ENCODE measurements at places on chromosomes 2 and 18.

- H3K4me1 ChIP-seq = no peaks in the 10 kb centered on the region
- H3K36me3 ChIP-seq = no peaks in the 10 kb centered on the region
- H3K27me3 ChIP-seq = no peaks in the 10 kb centered on the region
- no peak overlapping the region for H3K27ac ChIP-seq
- no peak for DNase-seq
- H3K4me3 ChIP-seq = no peak overlapping the region
These were observed 82.3 kb downstream of the TMEM185B start for GRCh38 chr2:120140866-120141265.

- no peak overlapping the region for H3K4me3 ChIP-seq
- H3K27ac ChIP-seq = peak overlapping the region; percentile 27
- H3K36me3 ChIP-seq = no peaks in the 10 kb centered on the region
- no peaks in the 10 kb centered on the region for H3K4me1 ChIP-seq
- H3K27me3 ChIP-seq = no peaks in the 10 kb centered on the region
- DNase-seq = no peak
These were observed 18.7 kb upstream of the LYPD6B start for GRCh38 chr2:149019768-149020167.

DNA sequence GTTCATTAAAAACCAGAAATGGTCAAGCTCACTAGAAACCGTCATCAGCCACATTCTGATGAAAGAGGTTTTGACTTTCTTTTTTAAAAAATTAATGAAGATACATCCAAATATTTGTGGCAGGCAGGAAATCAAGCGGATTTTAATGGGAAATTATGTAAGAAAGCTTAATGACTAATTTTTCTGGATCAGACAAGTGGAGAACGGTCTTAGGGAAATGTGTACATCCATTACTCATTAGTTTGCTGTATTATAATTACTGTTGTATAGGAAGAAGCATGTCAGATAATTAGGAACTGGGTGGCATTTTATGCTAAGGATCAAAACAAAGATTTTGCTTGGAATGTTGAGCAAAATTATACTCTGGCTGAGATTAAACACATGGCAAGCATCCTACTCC, 39.4 kb downstream of the AGAP1 start:
- no peaks in the 10 kb centered on the region for H3K36me3 ChIP-seq
- no peak for DNase-seq
- H3K27ac ChIP-seq = no peak overlapping the region
- no peak overlapping the region for H3K4me3 ChIP-seq

GRCh38 chr2:128305555-128306080, 13.1 kb downstream of the HS6ST1 start:
- peak overlapping the region; percentile 88 for H3K27ac ChIP-seq
- H3K4me1 ChIP-seq = peaks cover 47% of the 10 kb centered on the region
- H3K27me3 ChIP-seq = no peaks in the 10 kb centered on the region
- no peak for DNase-seq

DNA sequence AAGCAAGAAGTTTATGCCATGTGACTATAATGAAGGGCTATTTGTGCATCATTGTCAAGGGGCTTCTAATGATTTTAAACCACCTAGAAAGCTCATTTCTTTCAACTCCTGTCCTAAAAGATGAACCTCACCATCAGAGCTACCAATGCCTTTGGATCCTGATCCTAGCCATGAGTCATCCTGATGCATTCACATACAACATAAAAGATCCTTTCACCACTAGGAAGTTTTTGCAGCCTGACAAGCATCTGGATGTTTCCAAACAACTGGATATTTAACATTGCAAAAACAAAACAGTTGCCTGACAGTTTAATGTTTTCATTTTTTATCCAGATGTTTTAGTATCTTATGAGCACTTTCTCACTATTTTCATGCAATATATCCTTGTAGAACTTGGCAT, 425.3 kb downstream of the MBD2 start:
- no peak for DNase-seq
- no peaks in the 10 kb centered on the region for H3K36me3 ChIP-seq
- H3K27me3 ChIP-seq = no peaks in the 10 kb centered on the region
- H3K27ac ChIP-seq = no peak overlapping the region
- H3K4me1 ChIP-seq = no peaks in the 10 kb centered on the region

DNA sequence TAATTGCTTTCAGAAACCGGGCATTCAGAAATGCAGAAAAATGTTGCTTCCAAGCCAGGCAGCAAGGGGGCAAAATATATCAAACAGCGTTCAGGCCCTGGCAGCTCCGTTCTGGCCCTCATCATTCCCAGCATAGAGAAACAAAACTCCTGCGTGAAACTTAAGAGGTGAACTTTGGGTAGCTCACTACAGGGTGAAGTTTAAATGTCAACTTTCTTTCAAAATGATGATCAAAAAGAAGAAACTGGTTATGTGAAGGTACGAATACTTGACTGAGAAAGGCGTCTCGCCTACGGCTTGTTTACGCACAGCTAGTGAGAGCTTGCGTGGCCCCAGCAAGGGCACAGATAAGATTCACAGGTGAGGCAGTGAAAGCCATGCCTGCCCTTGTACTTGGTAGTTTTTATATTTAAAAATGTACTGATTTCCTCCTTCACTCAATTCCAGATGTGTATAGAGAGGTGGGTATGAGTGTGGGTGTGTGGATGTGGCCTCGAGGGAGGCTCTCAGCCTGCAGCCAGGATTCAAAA, 127.5 kb downstream of the NFATC1 start:
- peaks cover 8% of the 10 kb centered on the region for H3K4me1 ChIP-seq
- no peak overlapping the region for H3K4me3 ChIP-seq
- no peak overlapping the region for H3K27ac ChIP-seq
- H3K36me3 ChIP-seq = no peaks in the 10 kb centered on the region
- no peaks in the 10 kb centered on the region for H3K27me3 ChIP-seq
- DNase-seq = no peak

DNA sequence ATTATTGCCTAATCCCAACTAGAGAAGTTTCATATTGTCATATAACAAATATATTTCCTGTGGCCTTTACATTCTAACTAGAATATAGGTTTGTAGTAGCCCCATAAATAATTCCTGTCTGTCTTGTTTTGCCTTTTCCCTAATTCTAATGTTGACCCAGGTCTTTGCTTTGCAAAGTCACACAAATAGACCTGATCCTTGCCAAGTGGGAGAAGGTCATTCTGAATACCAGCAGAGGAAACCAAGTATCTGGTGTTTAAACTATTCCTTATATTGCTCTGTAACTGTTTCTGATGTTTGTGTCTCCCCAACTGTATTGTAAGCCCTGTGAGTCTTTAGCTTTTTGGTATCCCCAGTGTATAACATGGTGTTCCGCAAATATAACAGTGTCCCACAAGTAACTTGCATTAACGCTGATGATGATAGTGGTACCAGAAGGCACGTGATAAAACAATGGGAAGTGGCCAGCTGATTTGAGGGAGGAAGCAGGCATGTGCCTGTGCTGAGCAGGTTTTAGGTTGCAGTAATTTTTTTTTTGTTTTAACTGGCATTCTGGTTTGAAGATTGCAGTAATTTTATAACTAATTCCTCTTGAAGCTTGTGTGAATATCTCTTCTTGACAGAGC, 11.1 kb downstream of the HADHB start:
- no peak for DNase-seq
- H3K27me3 ChIP-seq = no peaks in the 10 kb centered on the region
- H3K4me1 ChIP-seq = no peaks in the 10 kb centered on the region
- no peak overlapping the region for H3K4me3 ChIP-seq

GRCh38 chr2:150625303-150625702, 137.8 kb upstream of the RND3 start:
- no peak overlapping the region for H3K27ac ChIP-seq
- no peaks in the 10 kb centered on the region for H3K4me1 ChIP-seq
- no peak overlapping the region for H3K4me3 ChIP-seq
- DNase-seq = no peak
- H3K36me3 ChIP-seq = no peaks in the 10 kb centered on the region

DNA sequence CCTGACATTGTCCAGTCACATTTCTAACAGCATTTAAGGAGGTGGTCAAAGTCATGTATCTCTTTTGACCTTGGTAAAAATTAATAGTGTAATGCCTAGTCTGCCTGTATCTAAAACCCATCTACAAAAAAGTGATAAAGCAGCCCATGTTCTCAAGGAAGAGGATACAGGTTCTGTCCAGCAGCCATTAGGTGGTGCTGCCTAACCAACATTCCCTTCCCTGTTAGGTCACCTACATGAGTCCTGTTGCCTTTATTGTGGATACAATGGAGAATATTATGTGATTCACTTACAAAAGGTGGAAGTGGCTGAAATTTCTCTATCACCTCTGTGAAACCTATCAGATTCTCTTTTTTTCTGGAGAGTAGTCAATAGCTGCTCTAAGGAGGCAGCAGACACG, 52.5 kb downstream of the AQP4 start:
- no peak overlapping the region for H3K4me3 ChIP-seq
- no peaks in the 10 kb centered on the region for H3K27me3 ChIP-seq
- H3K27ac ChIP-seq = no peak overlapping the region
- no peaks in the 10 kb centered on the region for H3K4me1 ChIP-seq

- DNase-seq = no peak
- H3K4me1 ChIP-seq = peaks cover 13% of the 10 kb centered on the region
- H3K27ac ChIP-seq = no peak overlapping the region
- no peaks in the 10 kb centered on the region for H3K36me3 ChIP-seq
- H3K4me3 ChIP-seq = no peak overlapping the region
- H3K27me3 ChIP-seq = no peaks in the 10 kb centered on the region
These were observed 26.7 kb downstream of the TANC1 start for GRCh38 chr2:158994920-158995676.

DNA sequence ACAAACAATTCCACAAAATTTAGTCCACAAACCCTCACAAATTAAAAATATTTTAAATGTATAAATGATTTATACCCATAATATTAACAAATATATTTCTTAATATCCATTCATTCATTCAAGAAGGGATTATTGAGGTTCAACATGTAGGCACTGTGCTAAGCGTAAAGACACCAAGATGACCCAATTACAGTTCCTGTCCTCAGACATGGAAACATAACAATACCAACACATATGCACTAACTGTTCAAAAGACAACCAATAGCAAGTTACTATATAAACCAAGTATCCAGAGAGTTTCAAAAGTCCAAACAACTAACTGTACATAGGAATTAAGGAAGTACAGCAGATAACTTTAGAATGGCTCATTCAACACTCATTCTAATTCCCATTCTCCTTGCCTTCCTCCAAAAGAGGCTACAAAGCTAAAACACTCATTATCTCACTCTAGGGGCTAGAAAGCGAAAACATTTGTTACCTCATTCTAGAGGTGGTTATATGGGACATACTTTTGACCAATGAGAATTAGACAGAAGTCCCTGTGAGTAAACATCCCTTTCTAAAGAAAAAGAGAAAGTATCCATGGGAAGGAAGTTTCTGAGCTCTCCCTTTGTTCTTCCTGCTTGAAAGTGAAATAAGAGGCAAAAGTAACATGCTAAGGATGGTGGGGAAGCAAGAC, 292.4 kb downstream of the ZEB2 start:
- H3K4me1 ChIP-seq = no peaks in the 10 kb centered on the region
- H3K27ac ChIP-seq = no peak overlapping the region
- DNase-seq = no peak
- H3K36me3 ChIP-seq = no peaks in the 10 kb centered on the region
- H3K4me3 ChIP-seq = no peak overlapping the region

DNA sequence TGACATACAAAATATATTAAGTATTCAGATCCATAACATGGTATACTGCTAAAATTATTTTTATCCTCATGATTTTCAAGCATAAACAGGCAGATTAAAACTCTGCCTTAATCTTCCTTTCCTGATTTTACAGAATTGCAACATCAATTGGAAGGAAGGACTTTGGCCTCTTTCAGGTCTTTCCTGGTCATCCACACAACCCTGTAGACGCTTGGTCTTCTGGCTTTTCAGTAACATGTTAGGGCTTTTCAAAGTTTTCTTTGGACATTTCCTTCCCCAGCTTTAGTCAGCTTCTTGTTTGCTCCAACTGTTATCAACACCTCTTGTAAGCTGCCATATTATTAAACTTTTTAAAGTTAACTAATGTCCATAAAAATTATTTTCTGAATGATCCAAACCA, 1364.9 kb upstream of the NRXN1 start:
- no peak overlapping the region for H3K27ac ChIP-seq
- H3K4me3 ChIP-seq = no peak overlapping the region
- H3K4me1 ChIP-seq = no peaks in the 10 kb centered on the region
- H3K27me3 ChIP-seq = no peaks in the 10 kb centered on the region
- no peaks in the 10 kb centered on the region for H3K36me3 ChIP-seq

GRCh38 chr2:74756356-74756890, 77.5 kb upstream of the HK2 start:
- no peaks in the 10 kb centered on the region for H3K36me3 ChIP-seq
- no peaks in the 10 kb centered on the region for H3K27me3 ChIP-seq
- H3K27ac ChIP-seq = no peak overlapping the region

GRCh38 chr2:74833418-74834233, at the start of gene HK2:
HK2 (plus strand) TSS chr2:74834127; CDS start chr2:74834581, 454 bp downstream.
- peak within 1 kb of the TSS; percentile 61 for H3K4me3 ChIP-seq
- peak; percentile 64 for DNase-seq
- no peaks in the 10 kb centered on the region for H3K36me3 ChIP-seq
- peak within 1 kb of the TSS; percentile 71 for H3K27ac ChIP-seq

DNA sequence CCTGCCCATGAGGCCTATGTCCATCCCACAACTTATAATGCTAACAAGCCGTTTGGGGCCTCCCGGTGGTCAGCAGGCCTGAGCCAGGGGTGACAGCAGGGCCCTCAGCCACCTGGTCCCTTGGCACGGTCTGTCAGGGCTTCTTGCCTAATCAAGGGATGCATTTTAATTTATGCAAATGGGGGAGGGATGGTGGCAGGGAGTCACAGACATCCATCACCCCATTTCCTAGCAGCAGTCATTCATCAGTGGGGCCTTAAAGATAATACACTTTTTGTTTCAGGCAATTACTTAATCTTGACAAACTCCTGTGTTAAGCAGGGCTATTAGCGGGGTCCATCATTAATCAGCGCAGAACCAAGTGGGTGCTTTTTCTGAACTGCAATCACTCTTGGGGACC, 174.5 kb downstream of the GLI2 start:
- H3K4me1 ChIP-seq = no peaks in the 10 kb centered on the region
- no peaks in the 10 kb centered on the region for H3K27me3 ChIP-seq
- no peaks in the 10 kb centered on the region for H3K36me3 ChIP-seq
- no peak for DNase-seq

DNA sequence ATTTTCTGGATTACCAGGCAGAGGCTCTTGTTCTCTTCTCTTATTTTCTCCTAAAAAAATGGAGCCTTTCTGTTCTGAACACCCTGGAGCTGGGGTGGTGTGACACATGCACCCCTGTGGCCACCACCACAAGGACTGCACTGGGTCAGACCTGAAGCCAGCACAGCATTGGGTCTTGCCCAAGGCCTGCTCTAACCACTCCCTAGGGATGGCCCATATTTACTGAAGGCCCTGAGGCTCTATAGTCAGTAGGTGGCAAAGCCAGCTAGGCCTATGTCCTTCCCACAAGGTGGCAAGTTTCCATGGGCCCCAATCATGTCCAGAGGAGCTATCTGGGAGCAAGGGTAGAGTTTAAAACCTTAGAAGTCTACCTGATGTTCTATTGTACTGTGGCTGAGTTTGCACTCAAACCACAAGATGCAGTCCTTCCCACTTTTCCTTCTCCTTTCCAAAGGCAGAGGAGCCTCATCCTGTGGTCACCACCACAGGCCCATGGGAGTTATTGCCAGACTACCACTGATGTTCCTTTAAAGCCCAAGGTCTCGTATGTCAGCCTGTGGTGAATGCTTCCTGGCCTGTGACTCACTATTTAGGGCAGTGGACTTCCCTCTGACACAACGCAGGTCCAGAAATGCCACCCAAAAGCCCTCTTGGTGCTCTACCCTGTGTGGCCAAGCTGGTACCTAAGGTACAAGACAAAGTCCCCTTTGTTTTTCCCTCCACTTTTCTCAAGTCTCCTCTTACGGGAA, 15.0 kb upstream of the FMNL2 start:
- no peak overlapping the region for H3K4me3 ChIP-seq
- no peak for DNase-seq
- H3K36me3 ChIP-seq = no peaks in the 10 kb centered on the region
- no peaks in the 10 kb centered on the region for H3K4me1 ChIP-seq
